CD8-positive, alpha-beta memory T cell (primary cell): ENCODE measurements at places on chromosomes 13 and 19. TPM values are rescaled to one million over a fixed set of nuclear protein-coding genes. Genes with fewer than 3 reads are reported as not detected.

GRCh38 chr13:50529154-50529882 lies 314.2 kb downstream of the DLEU7 start:
- DNase-seq, result no peak

DNA sequence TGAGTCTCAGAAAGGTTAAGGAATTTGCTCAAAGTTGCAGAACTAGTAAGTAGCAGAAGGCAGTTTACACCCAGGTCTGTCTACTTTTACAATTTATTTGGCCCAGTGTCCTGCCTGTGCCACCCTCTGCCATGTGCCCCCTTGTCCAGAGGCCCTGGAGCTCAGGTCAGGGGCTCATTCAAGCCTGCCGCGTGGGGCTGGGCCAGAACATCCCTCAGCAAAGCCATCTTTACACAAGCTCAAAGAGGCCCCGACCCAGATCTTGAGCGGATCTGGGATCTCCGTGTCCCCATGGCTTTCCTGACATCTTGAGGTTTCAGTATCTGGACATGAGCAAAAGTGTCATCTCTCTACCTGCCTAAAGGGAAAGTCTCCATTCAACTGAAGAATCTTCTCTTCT lies 76.4 kb upstream of the VSTM2B start:
- no peak for DNase-seq

GRCh38 chr13:95023405-95023804 lies 277.8 kb downstream of the ABCC4 start:
- no peak for DNase-seq

DNA sequence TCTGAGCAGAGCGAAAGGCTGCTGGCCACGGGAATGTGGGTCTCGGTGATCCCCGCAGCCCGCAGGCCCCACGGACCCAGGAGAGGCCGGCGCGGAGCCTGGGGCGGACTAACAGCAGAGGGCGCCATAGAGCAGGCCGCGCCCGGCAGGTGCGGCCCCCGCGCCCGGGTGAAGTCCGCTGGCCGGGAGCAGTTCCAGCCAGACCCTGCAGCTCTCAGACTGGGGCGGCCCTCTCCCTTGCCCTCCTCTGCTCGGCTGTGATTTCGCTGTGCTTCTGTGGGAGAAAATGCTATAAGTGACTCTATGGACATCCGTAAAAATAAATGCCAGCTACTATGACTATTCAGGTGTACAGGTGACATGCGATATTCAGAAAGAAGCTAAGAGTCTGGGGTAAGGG lies 37.7 kb downstream of the GSX1 start:
- DNase-seq, result peak; percentile 41

PNMA8A gene
- total RNA-seq, result 0.61 TPM

CACNG6 gene
- total RNA-seq, result not detected
